ENCODE measurements at places on chromosomes 12 and 14.

DNA sequence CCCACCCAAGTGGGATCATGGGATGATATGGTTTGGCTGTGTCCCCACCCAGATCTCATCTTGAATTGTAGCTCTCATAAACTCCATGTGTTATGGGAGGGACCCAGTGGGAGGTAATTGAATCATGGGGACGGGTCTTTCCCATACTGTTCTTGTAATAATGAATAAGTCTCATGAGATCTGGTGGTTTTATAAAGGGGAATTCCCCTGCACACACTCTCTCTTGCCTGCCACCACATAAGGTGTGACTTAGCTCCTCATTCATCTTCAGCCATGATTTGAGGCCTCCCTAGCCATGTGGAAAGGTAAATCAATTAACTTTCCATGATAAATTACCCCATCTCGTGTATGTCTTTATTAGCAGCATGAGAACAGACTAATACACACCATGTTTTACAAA lies 109.2 kb downstream of the IGF1 start:
- DNase-seq = no peak

DNA sequence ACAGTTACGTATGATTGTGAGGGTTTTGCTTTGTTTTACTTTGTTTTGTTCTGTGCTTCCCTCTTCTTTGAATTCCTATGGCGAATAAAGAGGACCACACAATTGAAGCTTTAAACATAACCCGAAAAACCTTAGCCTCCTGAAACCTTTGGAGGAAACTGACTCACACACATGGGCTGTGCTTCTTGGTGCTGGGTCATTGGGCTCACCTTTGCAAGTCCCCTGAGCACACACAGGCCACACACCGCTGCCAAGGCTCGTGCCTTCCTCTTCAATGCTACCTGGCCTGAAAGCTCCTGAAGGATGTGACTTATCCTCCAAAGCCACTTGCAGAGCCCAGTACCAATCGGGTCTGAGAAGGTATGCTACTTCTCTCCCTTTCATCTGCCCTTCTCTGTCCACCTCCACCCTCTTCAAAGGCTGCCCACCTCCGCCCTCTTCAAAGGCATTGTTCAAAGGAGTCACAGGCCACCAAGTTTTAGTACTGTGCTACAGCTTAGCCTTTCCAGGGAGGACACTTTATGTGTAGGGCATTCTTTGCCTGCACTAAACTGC lies 114.6 kb downstream of the FOXN3 start:
- DNase-seq = no peak

DNA sequence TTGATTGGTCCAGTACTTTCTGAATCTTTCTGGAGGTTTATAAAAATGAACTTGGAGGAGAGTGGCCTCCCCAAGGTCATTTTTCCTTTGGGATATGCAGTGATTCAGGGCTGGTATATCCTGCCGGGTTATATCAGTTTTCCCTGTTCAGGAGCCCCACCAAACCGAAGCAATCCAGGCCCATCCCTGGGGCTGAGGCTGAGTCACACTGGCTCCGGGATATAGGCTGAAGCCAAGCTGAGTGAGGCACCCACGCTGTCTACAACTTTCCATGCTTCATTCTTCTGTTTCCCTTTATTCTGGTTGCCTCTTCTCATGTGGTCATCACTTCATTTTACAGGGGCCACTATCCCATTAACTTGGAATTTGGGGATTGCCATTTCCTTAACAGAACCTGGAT lies 3.4 kb downstream of the SSPN start:
- DNase-seq = no peak

DNA sequence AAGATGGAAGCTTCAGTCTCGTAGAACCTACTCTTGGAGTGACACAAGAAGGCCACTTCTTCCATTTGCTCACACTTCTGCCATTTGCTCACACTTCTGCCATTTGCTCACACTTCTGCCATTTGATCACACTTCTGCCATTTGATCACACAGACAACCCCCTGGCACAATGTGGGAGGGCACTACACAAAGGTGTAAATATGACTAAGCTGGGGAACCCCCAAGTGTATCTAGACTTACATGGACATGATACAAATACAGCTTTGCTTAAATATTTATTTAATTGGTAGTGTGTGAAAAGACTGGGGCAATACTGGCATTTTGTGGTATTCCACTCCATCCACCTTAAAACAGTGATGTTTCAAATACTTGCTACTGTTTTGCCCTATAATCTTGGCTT lies 296.2 kb upstream of the PPFIA2 start:
- no peak for DNase-seq

GRCh38 chr14:69107407-69108003 lies 45.4 kb downstream of the DCAF5 start:
- peak; percentile 9 for DNase-seq

GRCh38 chr12:49636979-49637755 lies 13.8 kb downstream of the PRPF40B start:
- peak; percentile 30 for DNase-seq

DNA sequence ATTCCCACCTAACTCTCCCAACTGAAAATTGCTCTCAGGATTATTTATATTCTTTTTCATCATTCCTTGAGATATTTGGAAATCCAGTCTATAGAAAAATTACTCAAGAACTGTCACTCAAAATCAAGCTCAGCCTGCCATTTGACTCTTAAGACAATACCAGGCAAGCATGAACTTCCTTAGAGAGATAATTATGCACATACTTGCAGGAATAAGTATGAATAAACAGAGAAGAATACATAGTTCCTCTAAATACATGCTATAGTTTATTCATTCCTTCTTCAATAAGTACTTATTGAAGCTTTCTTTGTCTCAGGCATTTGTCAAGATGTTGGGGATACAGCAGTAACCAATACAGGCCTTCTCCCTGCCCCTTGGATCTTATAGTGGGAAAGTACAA lies 154.1 kb downstream of the SRGAP1 start:
- DNase-seq = no peak

GRCh38 chr12:131607658-131608447 lies 103.0 kb upstream of the SFSWAP start:
- DNase-seq = no peak

GRCh38 chr12:94768398-94769046 lies 118.2 kb upstream of the TMCC3 start:
- DNase-seq = no peak

- DNase-seq = no peak
Observed at GRCh38 chr14:90533591-90534021, 136.8 kb downstream of the CALM1 start.

DNA sequence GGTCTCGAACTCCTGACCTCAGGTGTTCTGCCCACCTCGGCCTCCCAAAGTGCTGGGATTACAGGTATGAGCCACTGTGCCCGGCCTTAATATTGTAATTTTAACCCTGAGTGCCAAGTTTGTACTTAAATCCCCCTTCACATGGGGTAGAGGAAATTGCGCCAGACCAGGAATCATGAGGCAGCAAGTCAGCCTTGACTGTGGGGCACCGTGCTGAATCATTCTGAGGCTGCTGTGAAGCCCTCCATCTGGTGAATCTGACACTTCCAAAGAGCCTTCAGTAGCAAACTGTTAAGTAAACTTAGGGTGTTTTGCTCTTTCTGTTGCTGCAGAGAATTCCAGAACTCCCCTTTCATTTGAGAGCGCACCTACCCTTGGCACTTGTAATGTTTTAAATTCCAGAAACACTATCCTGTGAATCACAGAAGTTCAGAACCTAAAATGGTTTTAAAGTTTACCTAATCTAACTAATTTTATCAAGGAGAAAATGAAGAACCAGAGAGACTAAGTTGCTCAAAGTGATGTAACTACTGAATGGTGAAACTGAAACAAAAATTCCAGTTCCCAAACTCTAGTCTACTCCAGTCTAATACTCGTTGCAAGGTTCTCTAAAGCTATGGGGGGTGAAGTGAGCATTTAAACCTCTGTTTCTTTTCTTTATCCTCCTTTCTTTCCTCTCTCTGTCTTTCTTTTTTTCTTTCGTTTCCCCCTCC lies 7.5 kb downstream of the HEBP1 start:
- DNase-seq = no peak

DNA sequence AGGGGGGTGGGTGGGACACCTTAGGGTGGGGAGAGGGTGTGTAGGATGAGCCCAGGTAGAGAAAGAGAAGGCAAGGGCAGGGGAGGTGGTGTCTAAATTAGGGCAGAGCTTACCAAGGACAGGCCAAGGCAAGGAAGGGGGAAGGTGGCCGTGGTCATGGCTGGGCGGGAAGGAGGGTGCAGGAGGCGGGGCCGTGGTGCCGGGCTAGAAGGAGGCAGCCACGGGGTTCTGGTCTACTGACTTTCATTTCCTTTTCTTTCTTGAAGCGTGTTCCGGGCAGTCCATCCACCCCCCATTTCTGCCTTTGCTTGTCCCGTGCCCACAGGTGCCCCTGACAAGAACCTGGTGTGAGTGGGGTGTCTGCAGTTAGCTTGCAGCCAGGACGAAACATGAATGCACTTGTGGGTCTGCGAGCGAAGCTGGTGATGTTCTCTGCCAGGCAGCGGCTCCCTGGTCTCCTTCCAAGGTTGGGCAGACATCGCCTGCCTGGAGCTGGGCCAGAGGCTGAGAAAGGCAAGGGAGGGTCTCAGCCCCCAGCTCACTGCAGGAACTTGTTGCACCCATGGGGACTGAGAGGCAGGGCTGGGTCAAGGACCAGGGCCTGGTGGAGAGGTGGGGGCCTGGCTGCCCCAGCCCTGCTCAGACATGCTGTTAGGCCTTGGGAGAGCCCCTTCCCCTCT lies 58.2 kb downstream of the KIF26A start:
- no peak for DNase-seq

- no peak for DNase-seq
Observed at GRCh38 chr12:14691560-14691959, 4.8 kb downstream of the GUCY2C start.

DNA sequence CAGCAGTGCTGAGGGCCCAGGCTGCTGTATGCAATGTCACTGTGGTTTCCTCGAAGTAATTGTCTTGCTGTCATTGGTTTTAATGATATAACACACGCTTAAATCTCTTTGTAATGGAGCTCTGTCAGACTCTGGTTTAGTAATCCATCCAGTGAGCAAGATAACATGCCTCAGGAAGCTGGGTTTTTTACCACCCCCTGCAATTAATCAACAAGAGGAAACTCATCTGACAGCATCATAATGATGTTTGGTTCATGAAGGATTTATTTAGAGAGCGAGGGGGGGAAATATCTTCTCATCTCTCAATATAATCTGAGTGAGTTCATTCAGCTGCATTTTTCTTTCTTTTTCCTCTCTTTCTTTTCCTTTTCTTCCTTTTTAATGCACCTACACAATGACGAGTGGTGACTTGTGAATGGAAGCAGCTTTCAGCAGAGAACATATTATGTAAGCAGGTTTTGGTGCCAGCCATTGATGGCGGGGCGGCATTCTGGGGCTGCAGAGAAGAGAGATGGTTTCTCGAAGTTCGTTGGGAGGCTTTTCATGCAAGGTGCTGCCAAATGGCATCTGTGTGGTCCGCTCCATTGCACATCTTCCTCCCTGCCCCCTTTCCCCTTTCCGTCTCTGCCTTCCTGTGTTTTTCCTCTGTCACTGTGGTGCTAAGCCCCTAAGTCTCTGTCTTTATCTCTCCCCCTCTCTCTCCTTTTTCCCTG lies 6.7 kb downstream of the RPH3A start:
- no peak for DNase-seq

- DNase-seq = no peak
Observed at GRCh38 chr12:32533971-32534590, 134.7 kb downstream of the FGD4 start.

DNA sequence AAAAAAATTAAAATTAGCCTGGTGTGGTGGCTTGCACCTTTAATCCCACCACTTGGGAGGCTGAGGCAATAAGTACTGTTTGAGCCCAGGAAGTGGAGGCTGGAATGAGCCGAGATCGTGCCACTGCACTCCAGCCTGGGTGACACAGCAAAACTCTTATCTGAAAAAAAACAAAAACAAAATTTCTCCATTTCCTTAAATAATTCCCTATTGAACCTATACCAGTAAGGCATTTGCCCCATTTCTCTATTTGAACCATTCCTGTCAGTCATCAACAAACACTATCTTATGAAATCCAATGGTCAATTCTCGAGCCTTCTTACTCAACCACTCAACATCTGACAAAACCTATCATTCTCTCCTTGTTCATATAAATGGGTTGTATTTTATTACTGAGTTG lies 14.7 kb downstream of the SLC2A14 start:
- DNase-seq = no peak

DNA sequence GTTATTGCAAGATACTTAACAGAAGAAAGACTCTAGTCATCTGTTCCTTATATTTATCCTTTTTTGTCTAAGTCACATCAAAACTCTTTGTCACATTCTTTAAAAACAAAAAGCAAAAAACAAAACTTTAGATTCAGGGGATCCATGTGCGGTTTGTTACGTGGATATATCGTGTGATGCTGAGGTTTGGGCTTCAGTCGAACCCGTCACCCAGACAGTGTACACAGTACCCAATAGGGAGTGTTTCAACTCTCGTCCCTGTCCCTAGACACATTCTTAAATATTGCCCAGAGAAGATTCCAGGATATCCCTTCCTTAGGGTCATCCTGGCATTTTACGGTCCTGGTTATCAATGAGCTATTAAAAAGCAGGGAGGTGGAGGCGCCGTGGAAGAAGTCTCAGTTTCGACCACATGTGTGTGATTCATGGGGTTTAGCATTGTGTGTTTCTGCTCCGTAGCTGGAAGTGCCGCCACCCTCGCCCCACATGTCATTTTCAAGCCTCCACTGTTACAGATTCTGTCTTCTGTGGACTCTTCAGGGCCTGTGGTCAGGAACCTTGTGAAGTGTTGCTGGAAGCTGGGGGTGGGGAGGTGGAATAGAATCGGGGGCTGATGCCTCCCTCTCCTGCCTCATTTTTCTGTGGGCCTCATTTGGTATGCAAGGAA lies 19.9 kb downstream of the CCND2 start:
- peak; percentile 54 for DNase-seq

DNA sequence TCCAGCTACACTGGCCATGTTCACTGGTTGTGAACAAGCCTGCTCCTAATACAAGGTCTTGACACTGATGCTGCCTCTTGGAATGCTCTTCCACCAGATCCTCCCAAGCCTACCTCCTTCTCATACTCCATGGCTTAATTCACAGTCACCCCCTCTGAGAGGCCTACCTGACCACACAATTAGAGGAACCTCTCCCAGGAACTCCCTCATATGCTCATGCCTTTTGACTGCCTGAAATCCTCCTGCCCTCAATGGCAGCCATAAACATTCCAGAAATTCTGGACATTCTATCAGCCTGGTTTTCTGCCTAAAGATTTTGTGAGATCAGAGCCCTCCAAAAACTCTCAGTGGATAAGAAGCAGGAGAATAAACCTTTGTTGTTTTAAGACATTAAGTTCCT lies 340.2 kb downstream of the C12orf75 start:
- no peak for DNase-seq

Data from stimulated activated CD4-positive, alpha-beta T cell treated with anti-CD3 and anti-CD28 coated beads, TNF-alpha, amount 100 ng/mL, for 24 hours (primary cell).